ENCODE measurements at places on chromosomes 4 and X. TPM values are rescaled to one million over a fixed set of nuclear protein-coding genes. Genes with fewer than 3 reads are reported as not detected.

- no peak for DNase-seq
These were observed 160.8 kb downstream of the BMPR1B start for GRCh38 chr4:94918543-94918942.

DNA sequence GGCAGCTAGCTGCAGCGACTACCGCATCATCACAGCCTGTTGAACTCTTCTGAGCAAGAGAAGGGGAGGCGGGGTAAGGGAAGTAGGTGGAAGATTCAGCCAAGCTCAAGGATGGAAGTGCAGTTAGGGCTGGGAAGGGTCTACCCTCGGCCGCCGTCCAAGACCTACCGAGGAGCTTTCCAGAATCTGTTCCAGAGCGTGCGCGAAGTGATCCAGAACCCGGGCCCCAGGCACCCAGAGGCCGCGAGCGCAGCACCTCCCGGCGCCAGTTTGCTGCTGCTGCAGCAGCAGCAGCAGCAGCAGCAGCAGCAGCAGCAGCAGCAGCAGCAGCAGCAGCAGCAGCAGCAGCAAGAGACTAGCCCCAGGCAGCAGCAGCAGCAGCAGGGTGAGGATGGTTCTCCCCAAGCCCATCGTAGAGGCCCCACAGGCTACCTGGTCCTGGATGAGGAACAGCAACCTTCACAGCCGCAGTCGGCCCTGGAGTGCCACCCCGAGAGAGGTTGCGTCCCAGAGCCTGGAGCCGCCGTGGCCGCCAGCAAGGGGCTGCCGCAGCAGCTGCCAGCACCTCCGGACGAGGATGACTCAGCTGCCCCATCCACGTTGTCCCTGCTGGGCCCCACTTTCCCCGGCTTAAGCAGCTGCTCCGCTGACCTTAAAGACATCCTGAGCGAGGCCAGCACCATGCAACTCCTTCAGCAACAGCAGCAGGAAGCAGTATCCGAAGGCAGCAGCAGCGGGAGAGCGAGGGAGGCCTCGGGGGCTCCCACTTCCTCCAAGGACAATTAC is 1.4 kb downstream of the AR start:
- DNase-seq, result no peak

DNA sequence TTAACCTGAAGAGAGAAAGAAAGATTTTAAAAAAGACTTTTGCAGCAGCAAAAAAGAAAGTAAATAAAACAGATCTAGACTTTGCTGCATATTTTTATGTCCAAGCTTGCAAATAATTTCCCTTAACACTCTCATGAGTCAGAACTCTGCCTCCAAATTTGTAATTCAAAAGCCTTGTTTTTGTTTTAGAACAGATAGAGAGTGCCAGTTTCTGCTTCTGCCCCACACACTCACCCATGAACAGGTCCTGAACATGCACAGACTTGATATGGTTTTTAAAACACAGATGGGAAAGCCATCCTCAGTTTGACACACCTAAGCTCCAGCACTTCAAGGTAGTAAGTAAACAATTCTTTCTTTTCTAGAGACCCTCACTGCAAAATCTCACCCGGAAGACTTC is 39.7 kb upstream of the VCX3B start:
- no peak for DNase-seq

DNA sequence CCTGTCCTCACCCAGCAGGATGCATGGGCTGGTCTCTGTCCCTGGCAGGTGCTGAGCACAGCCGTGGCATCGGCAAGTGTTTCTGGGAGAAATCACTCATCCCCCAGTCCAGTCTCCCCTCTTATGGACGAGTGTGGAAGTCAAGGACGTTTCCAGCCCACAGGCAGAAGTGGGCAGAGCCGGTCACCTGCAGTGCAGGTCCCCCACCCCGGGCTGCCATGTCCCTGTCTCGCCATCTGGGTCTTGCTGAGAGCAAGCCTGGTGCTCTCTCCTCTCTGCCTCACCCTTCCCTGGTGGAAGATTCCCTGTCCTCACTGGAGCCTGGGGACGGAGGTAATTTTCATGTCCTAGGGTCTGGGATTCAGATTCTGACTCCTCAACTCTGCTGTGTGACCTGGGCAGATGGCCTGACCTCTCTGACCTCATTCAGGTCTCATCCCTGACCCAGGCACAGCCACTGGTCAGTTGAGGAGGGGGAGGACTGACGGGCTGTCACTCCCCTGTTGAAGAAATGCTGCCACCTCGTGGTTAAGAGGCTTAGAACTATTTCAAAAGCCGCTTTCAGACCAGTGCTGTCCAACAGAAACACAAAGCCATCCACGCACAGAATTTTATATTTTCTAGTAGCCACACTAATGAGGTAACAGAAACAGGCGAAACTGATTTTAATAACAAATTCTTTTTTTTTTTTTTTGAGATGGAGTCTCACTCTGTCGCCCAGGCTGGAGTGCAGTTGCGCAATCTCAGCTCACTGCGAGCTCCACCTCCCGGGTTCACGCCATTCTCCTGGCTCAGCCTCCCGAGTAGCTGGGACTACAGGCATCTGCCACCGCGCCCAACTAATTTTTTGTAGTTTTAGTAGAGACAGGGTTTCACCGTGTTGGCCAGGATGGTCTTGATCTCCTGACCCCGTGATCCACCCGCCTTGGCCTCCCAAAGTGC is 1.8 kb downstream of the CPZ start:
- DNase-seq, result peak; percentile 27

DNA sequence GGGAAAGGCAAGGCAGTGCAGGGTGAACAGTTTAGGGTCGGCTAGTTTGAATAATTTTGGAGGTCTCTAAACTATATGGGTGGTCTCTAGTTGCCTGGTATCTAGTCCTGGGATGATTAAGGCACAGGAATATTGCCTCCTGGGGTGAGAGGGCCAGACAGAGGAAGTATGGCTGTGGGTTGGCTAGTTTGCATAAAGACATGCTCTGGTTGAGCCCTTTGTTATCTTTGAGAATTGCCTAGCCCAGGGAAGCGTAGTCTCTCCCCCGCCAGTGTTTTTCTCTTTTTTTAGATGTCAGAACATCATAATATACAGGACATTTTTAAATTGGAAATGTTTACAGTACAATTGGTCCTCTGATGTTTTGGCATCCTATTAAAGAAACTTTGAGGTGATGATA is 163.5 kb downstream of the PWWP3B start:
- DNase-seq, result no peak

The CDS1 gene
- 29.3 TPM for total RNA-seq

The SMIM31 gene
- not detected for total RNA-seq

DNA sequence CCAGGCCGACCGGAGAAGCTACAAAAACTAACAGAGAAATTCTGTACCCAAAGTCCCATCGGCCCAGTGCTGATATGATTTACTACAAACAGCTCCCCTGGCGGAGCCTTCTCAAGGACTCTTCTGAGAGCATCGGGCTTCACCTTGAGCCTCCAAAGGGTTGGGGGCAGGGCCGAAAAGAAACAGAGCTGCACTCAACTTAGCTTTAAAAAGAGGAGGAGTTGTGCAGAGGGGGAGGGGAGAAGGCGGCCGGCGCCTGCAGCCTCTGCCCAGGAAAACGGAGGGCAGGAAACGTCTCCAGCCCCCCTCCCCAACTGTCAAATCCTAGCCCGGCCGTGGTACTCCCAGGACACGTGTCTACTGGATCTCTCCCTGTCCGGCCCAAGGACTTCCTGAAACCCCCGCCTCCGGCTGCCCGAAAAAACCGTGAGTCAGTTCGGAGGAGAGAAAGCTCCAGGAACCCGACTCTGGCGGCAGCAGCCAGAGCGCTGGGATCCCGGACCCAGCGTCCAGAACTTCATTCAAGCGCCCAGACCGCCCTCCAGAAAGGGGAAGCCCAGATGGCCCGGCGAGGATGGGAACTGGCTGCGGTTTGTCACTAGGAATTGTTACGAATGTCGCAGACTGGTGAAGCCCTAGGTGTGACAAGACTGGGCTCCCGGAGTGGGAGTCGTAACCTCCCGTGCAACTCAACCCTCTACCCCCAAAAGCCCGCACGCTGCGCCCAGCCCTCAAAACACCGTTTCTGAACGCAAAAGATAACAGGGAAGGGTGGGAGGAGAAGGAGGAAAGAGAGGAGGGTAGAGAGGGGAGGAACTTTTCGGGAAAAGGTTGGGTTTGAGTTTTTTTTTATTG is 973 bp downstream of the ADAMTS3 start:
- DNase-seq, result peak; percentile 29

The SPATA4 gene
- total RNA-seq, result not detected

DNA sequence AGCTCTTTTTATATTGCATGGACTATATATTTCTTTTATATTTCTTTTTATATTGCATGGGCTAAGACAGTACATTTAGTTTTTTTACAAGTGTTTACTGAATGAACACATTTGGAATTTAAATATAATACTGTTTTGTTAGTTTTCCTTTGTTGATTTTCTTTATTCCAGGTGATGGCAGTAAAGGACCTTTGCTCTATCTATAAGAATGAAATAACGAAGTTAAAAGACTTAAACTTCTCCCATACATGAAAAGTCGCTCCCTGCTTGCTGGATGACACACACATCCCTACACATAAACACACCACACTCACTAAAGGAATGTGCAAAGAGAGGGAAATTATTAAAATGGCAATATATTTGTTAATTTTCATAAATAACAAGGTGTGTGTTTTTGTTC is 102.5 kb upstream of the ANXA10 start:
- DNase-seq, result no peak

- DNase-seq, result no peak
These were observed 2.8 kb downstream of the RENBP start for GRCh38 chrX:153941336-153942252.

DNA sequence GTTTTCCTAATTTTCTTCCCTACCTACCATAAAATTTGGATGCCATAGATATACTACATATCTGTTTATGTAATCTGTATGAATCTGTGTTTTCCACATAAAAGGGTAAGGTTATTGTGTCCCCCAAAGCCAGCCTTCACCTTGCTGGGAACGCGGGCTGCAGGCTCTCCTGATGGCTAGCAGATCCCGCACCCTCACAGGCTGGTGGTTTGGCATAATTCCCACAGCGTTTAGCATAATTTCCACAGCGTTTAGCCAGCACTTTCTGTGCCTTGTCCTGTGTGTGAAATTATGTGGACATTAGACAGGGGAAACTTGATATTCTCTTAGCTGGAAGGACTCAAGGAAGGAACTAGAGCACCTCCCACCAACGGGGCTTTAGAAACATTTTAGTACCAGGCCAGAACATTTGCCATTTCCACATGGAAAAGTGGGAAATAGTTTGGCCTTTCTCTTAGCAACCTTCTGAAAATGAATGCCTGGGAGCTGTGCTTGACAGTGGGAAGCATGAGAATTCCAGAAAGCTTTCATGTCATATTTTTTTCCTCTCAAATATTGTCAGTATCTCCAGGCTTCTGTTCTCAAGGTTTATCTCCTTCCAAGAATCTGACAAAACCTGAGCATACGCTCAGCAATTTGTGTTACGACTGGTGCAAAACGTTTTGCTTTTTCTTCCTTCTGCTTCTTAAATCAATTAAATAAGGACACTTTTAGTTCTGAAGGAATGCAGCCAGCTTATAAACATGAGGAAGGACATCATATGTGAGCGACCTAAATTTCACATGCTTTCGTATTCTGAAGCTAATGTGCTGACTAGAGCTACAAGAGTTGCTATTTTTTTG is 67.9 kb downstream of the STK32B start:
- DNase-seq, result no peak

- no peak for DNase-seq
These were observed 168.4 kb upstream of the SMARCAD1 start for GRCh38 chr4:94039226-94039625.

- DNase-seq, result no peak
These were observed 464.9 kb upstream of the NWD2 start for GRCh38 chr4:36779601-36780000.

GRCh38 chrX:34654696-34655490 is 2.2 kb downstream of the TMEM47 start:
- DNase-seq, result no peak

The UBA1 gene
- 159 TPM for total RNA-seq

The C4orf33 gene
- 3.7 TPM for total RNA-seq

DNA sequence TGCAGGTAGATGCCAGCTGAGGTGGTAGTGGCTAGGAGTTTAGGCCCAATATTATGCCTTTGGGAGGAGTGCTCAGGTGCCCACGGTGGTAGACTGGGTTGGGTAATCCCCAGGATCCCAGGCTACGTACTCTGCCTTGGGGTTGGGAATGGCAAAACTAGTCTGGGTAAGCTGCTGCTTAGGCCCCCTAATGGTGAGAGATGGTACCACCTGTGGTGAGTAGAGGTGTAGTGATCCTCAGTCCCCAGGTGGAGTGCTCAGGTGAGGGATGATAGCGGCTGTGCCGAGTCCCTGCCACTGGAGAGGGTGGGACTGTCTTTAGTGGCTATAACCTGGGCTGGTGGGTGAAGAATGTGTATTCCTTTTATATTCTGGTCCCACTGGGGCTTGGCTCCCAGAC is 75.2 kb downstream of the IL1RAPL2 start:
- no peak for DNase-seq

DNA sequence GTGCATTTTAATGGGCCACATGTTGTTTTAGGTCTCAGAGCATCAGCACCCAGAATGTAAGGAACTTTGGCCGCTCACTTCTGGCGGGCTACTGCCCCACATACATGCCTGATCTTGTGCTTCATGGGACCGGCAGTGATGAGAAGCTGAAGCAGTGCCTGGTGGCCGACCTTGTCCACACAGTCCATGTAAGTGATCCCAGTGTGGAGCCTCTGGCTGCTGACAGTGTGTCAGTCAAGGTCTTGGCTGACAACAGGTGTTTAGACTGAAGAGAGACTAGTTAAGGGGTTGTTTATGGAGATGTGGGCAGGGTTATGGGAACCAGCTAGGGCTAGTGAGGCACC is 101.4 kb downstream of the FNIP2 start:
- DNase-seq, result no peak

- no peak for DNase-seq
These were observed 23.1 kb downstream of the MOSPD2 start for GRCh38 chrX:14896273-14896672.

GRCh38 chrX:125005863-125006262 is 313.8 kb upstream of the TEX13C start:
- no peak for DNase-seq

The VEGFD gene
- total RNA-seq, result not detected

The PPP4R3C gene
- total RNA-seq, result not detected

- peak; percentile 96 for DNase-seq
These were observed 27.7 kb downstream of the CDKN2AIP start for GRCh38 chr4:183471946-183472708.

DNA sequence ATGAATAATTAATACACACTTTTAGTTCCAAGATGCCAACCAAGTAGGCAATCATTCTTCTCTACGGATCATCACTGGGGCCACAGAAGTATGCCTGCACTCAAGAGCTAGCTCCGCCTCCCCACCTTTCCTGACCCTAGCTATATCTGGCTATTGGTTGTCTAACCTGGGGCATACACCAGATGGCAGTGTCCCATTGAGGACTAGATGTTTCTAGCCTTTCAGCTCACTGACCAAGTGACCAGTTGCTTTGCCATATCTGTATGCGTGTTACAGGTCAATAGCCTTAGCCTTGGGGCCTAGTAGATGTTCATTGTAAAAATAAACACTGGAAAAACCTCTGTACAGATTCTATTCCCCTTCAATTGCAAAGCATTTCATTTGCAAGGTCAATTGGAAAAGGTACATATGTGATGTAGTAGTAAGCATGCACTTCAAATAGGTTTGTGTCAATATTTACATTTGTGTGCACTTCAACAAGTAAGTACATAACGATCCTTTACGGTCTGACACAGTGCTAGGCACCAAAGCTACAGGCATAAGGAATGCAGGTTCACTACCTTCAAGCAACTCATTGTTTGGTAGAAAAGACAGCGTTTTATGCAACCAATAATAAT is 521.7 kb downstream of the PPARGC1A start:
- DNase-seq, result no peak

The F11 gene
- total RNA-seq, result not detected

- no peak for DNase-seq
These were observed 210.2 kb downstream of the HS6ST2 start for GRCh38 chrX:132748268-132748667.
